ENCODE measurements at places on chromosomes 4 and X.

GRCh38 chr4:71456841-71457240 lies 118.0 kb downstream of the SLC4A4 start:
- DNase-seq: peak; percentile 67

GRCh38 chr4:8909548-8909947 lies 37.9 kb upstream of the HMX1 start:
- no peak for DNase-seq

DNA sequence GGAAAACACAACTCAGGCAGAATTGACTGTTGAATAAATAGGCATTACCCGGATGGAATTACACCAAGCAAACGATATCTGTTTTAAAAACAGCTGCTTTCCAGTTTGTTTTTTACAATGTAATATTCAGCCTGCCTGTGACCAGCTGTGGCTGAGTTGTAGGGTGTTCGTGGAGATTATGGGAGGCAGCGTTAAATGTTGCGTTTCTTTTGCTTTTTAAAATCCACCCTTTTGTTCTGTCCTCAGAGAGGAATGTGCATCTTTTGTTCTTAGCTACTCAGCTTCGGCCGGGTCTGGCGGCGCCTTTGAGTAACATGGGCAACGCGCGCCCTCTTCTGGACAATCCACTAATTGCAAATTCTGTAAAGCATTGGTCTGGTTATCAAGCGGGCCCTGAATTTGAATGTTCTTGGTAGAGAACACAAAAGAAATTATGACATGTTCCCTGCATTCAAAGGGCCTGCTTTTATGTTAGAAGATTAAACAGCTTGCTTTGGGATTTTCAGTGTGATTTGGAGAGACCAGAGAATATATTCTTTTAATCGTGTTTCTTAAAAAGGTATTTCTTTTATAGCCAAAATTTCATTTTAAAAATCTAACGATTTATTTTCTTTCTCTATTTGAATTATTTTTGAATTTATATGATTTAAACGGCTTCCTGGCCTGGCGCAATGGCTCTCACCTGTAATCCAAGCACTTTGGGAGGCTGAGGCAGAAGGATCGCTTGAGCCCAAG lies 76.3 kb upstream of the TRIM2 start:
- peak; percentile 94 for DNase-seq

GRCh38 chrX:10062352-10062751 lies 94.4 kb upstream of the CLCN4 start:
- no peak for DNase-seq

DNA sequence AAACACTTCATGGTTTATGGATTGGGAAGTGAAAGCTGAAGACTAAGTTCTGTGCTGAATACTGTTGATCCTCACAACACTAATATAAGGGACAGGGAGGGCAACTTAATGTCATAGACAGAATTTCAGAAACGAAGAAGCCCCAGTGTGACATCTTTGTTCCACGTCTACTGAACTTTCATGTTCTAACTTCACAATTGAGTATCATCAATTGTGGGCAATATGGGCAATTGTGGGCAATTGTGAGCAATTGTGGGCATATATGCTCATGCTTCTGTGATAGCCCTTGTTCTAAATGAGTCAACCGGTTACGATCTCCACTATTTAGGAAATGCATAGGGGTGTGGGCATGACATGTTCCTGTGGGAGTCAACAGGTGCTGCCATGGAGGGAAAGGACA lies 33.7 kb downstream of the CYBB start:
- no peak for DNase-seq

- DNase-seq: no peak
Observed at GRCh38 chr4:35500812-35501211, 743.5 kb downstream of the ARAP2 start.

DNA sequence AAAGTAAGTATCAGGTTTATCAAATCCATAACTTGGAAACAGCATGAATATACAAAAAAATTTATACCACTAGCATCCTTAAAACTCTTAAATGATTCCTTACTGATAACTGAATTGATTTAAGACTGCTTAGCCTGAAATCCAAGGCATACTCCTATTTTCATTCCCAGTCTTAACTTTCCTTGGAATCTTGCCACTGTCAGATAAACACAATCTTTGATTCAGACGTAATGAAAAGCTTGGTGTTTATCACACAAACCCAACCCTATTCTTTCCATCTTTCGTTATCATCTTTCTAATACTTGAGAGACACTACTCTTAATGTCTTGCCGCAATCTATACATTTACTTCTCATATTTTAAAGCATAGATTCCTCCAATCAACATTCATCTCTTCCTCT lies 19.1 kb downstream of the C4orf17 start:
- no peak for DNase-seq

GRCh38 chr4:101153653-101154052 lies 193.7 kb downstream of the PPP3CA start:
- DNase-seq: no peak

DNA sequence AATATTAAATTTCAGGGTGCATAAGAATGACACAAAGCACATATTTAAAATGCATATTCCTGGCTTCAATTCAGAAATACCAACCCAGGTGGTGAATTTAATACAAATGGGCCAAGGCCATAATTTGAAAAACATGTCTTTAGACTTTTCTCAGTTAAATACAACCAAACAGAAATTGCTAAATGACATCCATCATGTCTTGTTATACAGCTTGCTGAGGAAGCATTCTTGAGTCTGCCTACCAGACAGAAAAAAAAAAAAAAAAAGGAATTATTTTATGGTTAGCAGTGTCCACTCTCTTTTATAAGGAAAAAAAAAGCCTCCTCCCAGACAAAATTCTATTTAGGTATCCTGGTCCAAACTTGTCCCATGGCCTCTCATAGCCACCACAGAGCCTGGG lies 119.1 kb downstream of the PAPSS1 start:
- no peak for DNase-seq

- no peak for DNase-seq
Observed at GRCh38 chrX:149044471-149044870, 460.6 kb downstream of the IDS start.

DNA sequence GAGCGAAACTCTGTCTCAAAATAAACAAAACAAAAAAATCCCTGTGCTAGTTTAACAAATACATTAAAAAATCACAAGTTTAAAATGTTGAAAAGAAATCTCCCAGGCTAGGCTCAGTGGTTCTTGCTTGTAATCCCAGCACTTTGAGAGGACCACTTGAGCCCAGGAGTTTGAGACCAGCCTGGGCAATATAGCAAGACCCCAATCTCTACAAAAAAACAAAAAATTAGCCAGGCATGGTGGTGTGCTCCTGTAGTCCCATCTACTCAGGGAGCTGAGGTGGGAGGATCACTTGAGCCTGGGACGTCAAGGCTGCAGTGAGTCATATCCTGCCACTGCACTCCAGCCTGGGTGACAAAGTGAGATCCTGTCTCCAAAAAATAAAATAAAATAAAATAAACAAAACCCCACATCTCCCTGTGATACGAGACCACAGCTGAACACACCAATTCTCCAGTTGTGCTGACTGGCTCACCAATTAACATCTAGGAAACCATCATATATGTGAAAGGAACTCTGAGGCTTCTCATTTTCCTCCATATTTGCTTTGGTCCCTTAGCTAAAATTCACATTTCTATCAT lies 7.3 kb downstream of the RPS4X start:
- DNase-seq: no peak

DNA sequence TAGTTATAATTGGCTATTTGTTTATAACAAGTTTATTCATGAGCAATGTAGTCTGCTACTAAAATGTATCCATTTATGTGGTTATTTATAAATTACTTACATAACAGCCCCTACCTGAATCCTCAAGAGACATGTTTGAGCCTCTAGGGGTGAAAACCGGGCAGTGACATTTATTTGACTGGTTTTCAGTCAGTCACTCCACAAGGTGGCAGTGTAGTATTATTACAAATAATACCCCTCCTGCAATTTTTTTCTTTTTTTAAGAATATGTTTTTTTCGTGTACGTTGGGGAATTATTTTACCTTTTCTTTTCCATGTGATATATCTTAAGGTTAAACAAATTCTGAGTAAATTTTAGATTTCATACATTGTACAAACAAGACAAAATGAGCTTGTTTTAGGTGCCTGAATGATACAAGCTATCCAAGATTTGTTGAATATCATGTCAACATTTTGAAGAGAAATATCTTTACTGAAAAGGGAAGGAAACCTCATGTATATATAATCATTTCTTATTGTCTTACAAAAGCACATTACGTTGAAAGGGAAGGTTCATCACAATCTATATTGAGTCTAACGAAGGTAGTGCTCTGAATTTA lies 598.7 kb upstream of the TECRL start:
- peak; percentile 59 for DNase-seq

All from kidney glomerular epithelial cell (primary cell).